ENCODE measurements at places on chromosomes 6 and 20. TPM values are rescaled to one million over a fixed set of nuclear protein-coding genes. Genes with fewer than 3 reads are reported as not detected.

- no peak for DNase-seq
Measured at GRCh38 chr20:9160331-9160730, 91.4 kb downstream of the PLCB4 start.

DNA sequence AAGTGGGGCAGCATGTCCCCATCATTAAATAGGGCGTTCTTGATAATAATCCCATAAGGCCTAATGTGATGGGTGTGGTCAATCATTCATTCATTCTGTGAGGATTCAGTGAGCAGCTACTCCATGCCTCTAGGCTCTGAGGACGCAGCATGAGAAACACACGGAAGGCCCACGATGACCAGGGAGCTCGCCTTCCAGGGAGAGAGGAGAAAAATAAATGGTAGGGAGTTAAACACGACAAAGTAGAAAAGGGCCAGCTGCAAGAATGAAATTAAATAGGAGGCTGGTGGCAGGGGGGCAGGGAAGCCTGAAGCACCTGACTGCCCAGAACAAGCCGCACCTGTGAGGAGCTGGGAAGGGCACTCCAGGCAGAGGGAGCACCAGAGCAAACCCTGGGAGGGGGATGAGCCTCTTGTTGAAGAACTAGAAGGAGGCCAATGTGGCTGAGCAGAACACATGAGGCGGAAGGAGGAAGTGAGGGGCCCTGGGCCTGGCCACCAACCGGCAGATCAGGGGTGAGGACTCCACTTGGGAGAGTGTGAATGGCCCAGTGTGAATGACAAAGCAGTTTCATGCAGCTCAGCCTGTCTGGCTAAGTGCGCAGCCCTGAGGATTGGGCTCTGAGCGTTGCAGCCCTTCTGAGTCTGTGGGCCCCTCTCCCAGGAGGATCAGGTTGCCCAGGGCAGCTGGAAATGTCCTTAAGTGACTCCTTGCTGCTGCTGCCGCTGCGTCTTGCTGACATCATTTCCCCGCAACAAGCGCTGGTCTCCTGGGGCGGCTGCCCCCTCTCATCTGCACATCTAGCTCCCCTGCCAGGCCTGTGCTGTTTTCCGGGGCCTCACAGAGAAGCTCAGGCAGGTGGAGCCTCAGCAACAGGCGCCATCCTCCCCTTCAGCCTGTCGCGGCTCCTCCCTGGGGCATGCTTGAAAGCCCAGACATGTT, 99.9 kb downstream of the CDH26 start:
- peak; percentile 67 for DNase-seq

- DNase-seq = no peak
Measured at GRCh38 chr20:709423-709822, 33.8 kb upstream of the SCRT2 start.

DNA sequence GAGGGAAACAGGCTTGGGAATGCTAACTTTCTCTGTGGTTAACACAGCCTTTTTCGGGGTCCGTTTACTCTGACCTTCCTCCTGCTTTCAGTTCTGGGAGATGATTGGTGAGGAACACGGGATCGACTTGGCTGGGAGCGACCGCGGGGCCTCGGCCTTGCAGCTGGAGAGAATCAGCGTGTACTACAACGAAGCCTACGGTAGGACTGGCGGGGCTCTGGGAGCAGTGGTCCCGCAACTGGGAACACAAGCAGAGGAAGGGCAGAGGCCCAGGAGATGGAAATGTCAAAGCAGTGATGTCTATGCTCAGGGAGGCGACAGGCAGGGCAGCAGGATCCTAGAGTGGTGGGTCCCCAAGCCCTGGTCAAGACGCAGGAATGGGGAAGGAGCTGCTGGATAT, 3.5 kb downstream of the TUBB1 start:
- DNase-seq = no peak

DNA sequence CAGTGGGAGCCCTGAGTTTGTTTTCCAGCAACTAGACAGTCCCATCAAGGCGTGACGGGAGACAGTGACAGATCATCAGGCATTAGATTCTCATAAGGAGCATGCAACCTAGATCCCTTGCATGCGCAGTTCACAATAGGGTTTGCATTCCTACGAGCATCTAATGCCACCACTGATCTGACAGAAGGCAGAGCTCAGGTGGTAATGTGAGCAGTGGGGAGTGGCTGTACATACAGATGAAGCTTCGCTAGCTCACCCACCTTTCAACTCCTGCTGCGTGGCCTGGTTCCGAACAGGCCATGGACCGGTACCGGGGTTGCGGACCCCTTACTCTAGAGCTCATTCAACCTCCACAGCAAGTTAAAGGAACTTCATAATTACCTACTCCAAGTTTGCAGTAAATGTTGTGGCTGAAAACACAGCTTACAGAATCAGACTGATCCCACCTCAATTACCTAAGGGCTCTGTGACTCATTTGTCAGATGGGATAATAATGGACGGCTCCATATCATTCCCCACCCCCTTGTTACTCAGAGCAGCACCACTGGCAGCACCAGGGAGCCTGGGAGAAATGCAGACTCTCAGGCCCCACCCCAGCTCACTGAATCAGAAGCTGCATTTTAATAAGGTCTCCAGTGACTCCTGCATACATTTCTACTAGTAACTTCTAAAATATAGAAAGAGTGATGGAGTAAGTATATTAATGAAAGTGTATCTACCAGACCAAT, 15.7 kb downstream of the PXMP4 start:
- DNase-seq = no peak

- no peak for DNase-seq
Measured at GRCh38 chr6:158460602-158461169, 99.2 kb upstream of the TMEM181 start.

- DNase-seq = peak; percentile 85
Measured at GRCh38 chr6:11207199-11207968, 25.1 kb downstream of the NEDD9 start.

GRCh38 chr20:15561070-15561569, 1012.1 kb downstream of the KIF16B start:
- no peak for DNase-seq

DNA sequence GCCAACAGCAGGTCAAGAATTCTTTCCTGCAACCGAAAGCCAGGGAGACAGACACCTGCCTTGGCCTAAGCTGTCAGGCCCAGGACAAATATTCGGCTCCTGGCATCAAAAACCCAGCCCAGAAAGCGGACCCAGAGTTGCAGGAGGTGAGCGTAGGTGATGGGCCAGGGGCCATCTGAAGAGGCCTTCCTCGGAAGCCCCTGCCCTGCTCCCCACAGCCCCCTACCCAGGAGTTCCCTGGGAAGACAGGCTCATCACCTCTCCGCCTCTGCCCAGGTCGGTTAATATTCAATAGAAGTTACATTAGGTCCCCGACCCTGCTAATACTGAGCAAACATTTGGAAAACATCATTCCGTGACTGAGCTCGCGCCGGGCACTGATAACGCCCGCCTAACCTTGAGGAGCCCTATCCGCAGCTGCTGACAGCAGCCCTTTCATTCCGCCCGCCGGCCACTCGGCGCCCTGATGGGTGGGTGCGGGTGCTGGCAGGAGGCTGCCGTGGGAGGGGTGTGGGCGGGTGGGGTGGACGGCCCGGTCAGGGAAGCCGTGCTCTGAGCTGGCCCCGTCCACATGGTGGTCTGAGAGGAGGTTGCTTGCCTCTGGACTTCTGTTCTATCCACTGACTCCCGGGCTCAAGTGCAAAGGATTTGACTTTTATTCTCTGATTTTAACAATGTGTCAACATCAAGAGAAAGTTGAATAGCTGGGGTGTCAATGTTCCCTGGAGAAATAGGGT, 55.7 kb downstream of the HNF4A start:
- DNase-seq = no peak

DNA sequence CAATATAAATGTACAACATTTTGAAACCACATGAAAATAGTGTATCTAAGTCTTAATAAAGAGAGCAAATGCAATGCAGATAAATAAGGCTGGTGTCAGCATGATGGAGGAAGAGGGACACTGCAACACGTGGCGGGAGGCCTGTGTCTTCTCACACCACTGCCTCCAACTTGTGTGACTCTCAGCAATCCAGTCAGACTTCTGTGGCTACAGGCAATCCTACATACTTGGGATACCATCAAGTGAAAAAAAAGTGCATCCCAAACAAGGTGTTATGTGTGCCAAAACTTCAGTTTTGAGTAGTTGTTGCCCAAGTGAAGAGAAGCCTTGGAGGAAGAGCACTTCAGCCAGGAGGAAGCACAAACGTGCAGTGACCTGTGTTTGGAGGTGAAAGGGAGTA, 68.6 kb downstream of the PKIB start:
- no peak for DNase-seq

GRCh38 chr6:80209430-80209829, 103.0 kb downstream of the BCKDHB start:
- no peak for DNase-seq

DNA sequence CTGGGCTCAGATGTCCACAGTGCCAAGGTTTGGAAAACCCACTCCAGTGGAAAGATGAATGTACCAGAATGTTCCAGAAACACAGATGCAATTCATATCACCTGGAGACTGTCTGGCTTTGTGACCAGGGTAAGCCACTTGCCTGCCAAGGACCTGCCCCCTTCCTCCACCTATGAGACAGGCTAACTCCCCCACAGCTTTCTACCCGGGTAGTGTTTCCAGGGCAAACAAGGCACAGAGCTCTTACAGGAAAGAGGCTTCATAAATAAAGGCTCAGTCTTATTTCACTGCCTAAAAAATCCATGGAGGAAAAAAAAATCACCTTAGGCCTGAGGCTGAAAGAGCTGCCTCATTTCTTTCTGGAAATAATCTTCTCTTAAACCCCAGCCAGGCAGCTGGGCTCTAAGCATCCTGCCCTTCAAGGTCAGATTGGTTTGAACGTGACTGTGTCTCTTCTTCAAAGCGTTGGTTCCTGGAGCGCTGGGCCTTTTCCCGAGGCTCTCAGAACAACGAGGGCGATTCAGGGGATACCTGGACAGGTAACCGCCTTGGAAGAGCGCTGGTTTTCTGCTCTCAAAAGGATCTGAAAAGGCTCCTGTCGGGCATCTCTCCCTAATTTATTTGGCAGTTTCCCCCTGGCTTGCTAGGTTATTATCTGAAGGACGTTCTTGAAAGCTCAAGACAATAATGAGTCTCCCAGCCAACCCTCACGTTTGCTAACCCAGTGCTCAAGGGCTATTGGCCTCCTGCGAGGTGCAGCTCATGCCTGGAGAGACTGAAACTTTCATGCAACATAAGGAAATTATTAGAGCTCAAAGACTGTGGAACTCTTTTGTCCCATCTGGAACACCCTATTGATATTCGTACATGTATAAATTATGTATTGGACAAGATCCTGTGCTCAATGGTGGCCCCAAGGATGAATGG, 199.2 kb upstream of the PMEPA1 start:
- DNase-seq = no peak

DNA sequence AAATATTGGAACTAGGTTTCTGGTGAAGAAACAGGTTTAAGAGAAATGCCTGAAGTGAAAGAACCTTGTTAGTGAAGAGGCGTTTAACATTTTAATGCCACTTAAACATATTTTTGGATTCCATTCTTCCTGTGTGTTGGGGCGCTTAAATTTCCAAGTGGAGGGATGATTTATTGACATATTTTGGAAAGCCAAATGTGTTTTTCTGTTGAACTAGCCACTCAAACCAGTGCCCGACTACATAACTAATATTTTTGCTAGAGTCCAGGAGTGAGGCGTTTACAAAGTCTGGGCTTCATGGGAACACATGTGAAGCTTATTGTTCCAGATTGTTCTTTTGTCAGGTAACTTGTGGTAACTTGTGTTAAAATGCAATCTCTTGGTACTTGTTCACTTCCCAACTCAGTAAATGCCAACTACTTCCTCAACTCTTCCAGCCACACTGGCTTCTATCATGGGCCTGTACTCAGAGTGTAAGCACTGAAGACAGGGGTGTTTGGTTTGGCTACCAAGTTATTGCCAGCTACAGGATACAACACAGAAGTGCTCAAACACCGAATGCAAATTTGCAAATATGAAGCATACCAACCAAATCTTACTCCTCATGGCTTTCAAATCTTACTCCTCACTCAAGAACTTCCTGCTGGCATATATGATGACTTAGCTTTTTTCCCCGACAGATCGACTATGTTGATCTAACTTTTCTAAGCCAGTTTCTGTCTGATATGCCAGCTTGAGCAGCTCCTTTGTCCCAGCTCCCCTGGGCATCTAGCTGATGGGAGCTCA, 2.0 kb upstream of the ZNFX1 start:
- DNase-seq = no peak

DNA sequence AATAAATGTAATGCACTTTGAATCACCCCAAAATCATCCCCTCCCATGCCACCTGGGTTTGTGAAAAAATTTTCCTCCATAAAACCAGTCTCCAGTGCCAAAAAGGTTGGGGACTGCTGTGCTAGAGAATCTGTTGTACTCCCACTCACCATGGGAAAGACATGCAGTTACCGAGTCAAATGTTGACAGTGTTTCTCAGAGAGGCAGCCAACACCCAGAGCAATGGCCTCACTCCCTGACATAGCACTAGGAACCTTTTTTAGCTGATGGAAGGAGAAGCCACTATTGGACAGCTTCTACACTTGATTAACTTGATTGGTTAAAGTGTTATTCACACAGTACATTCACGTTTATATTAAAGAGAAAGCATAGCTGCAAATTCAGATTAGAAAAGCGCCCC, 59.8 kb upstream of the MANEA start:
- DNase-seq = no peak

- no peak for DNase-seq
Measured at GRCh38 chr6:41266541-41266940, 19.9 kb downstream of the TREM1 start.

- no peak for DNase-seq
Measured at GRCh38 chr6:113597231-113597583, 259.9 kb upstream of the MARCKS start.

DNA sequence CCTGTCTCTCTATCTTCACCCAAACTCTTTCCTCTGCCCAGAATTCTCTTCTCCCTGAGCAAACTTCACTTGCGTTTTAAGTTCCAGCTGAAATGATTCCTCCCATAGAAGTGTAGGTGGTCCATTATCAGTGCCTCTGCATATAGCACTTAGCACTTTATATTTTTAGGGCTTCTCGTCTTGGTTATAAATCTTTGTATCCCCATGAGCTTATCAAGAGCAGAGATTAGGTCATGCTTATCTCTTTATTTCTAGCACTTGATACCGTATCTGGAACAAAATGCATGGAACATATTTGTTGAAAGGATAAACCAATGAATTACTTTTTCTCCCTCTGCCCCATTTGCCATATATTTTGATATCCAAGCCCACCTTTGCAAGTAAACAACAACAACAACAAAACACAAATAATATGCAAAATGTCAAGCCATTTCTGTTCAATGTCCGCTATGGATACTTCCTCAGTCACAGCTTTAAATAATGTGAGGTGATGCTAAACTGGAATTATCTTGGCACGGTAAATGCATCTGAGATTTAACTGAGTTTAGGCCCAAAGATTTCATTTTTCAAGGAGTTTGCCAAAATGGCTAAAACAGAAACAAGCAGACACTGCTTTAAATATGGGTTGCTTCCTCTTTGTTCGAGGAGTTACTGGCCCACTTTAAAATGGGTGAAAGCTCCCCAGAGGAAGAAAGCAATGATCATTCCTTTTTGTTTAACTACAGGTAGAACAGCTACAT, 106.2 kb upstream of the STMND1 start:
- no peak for DNase-seq

GRCh38 chr6:123529843-123530242, 106.9 kb downstream of the TRDN start:
- no peak for DNase-seq

GRCh38 chr6:52790861-52791260, 12.8 kb downstream of the GSTA1 start:
- no peak for DNase-seq

Gene HMGCLL1
- total RNA-seq = 2.6 TPM

Gene XKR7
- not detected for total RNA-seq

Gene ESF1
- 10.4 TPM for total RNA-seq

Gene OR12D3
- not detected for total RNA-seq

Gene POM121L2
- not detected for total RNA-seq

Gene SLC26A8
- not detected for total RNA-seq

Gene LKAAEAR1
- not detected for total RNA-seq

Gene MUC21
- not detected for total RNA-seq

Gene LINC00237
- not detected for total RNA-seq
